ENCODE measurements at places on chromosomes 12 and 14.

- DNase-seq = peak; percentile 92
These were observed 189.6 kb downstream of the DUSP6 start for GRCh38 chr12:89162589-89163261.

GRCh38 chr14:102909462-102909861 lies 13.0 kb upstream of the AMN start:
- no peak for DNase-seq

- peak; percentile 3 for DNase-seq
These were observed 101.2 kb downstream of the EEA1 start for GRCh38 chr12:92827836-92828431.

GRCh38 chr12:38053113-38053512 lies 263.5 kb upstream of the ALG10B start:
- no peak for DNase-seq

DNA sequence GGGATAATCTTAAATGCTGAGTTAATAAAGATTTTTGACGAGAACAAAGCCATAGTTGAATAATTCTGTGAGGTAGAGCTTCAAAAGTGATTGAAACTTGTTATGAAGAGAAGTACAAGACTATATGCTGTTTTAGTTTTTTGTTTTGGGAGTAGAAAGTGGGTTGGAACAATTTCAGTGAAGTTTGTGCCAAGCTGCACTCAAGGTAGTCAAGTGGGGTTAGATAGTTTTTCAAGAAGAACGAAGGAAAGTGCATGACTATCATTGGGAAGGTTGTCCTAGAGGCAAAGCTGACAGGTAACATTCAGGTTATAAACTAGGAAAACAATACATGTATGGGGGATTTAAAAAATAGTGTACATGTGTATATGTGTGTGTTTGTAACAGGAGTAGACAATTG lies 16.2 kb downstream of the FUT8 start:
- DNase-seq = no peak

DNA sequence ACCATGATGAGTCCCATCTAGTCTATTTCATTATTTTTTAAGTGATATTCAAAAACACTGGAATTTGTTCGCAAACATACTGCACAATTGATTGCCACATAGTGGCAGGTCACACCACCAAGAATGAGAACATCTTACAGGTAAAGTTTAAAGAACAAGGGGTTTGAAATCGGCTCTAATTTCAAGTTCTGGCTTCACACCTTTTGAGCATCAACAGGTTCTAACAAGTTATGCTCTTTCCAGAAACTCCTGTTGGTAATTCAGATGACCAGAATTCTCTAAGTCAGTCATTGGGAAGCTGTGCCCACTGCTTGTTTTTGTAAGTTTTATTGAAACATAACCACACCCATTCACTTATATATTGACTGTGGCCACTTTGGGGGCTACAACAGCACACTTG lies 336.3 kb downstream of the FUT8 start:
- no peak for DNase-seq
